ENCODE measurements at places on chromosomes 12 and 14.
A peak's percentile ranks its signal among the peaks of the same experiment; 100 is the strongest.

- peak; percentile 36 for DNase-seq
Measured at GRCh38 chr12:69719336-69720316, 19.0 kb upstream of the RAB3IP start.

- DNase-seq = no peak
Measured at GRCh38 chr14:104119488-104120251, 18.7 kb upstream of the KIF26A start.

GRCh38 chr12:87117526-87117925 lies 861.3 kb upstream of the MGAT4C start:
- no peak for DNase-seq

DNA sequence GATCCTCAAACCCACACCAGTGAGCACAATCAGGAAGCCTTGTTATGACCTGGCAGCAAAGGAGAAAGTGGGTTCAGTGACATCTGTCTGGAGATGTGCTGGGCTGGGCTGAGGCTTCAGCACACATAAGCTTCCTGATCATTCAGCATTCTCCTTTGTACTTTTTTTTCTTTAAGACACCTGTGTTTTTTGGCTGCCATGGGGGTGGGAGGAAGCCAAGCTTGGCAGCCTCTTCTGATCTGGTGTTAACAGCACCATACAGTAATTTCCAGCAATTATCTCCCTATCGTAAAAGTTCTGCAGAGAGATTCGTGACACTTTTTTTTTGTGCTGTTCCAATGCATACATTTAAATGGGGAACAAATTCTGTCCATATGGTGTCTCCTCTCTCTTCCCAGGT lies 38.9 kb upstream of the RASSF3 start:
- DNase-seq = no peak

GRCh38 chr14:54138354-54139038 lies 181.9 kb upstream of the BMP4 start:
- DNase-seq = no peak

GRCh38 chr12:106866426-106867080 lies 89.2 kb upstream of the TMEM263 start:
- DNase-seq = no peak

- DNase-seq = no peak
Measured at GRCh38 chr14:89370381-89370780, 46.7 kb downstream of the FOXN3 start.

- no peak for DNase-seq
Measured at GRCh38 chr12:91091916-91092715, 19.2 kb downstream of the LUM start.

GRCh38 chr14:97113339-97113738 lies 316.2 kb downstream of the VRK1 start:
- DNase-seq = peak; percentile 7

- no peak for DNase-seq
Measured at GRCh38 chr12:76065917-76066316, 18.6 kb downstream of the NAP1L1 start.

- DNase-seq = no peak
Measured at GRCh38 chr12:116202940-116203339, 74.6 kb downstream of the MED13L start.

GRCh38 chr14:22630486-22630885 lies 13.7 kb downstream of the OR6J1 start:
- DNase-seq = no peak

DNA sequence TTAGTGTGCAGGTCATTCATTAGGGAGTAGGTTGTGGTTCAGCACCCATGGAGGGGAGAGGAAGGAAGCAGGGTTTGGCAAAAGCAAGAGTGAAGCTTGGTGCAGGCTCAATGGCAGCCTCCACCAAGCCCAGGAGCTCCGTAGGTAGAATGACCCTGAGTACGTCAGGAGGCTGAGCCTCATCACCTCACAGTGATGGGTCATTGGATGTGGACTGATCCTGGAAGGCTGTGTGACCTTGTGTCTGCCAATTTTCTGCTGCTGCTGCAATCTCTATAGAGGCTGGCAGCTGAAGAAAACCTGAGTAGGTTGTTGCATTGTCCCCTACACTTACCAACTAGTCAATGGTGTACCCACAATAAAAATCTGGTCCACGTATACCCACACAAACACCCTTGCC lies 173.1 kb downstream of the ASCL1 start:
- no peak for DNase-seq

Measured in NCI-H1092 treated with DMSO at 0.1 percent for 48 hours (cell line).